Vagina (tissue), 2 donors: ENCODE measurements at places on chromosomes 13 and 19.

- no peak for DNase-seq
Measured at GRCh38 chr13:65932587-65933239, 1297.4 kb downstream of the PCDH9 start.

GRCh38 chr19:33403221-33403972 lies 29.9 kb downstream of the CEBPG start:
- no peak for DNase-seq

GRCh38 chr19:13255041-13255718 lies 105.0 kb downstream of the IER2 start:
- no peak for DNase-seq

GRCh38 chr19:49820125-49820524 lies 2.0 kb downstream of the MED25 start:
- DNase-seq = no peak

- no peak for DNase-seq
Measured at GRCh38 chr13:53343361-53343744, 314.7 kb downstream of the OLFM4 start.

GRCh38 chr13:107447591-107447990 lies 767.7 kb downstream of the LIG4 start:
- DNase-seq = no peak

- no peak for DNase-seq
Measured at GRCh38 chr13:74920361-74920760, 561.6 kb downstream of the TBC1D4 start.

- DNase-seq = no peak
Measured at GRCh38 chr19:22595918-22596341, 38.2 kb upstream of the ZNF492 start.

- DNase-seq = no peak
Measured at GRCh38 chr13:69935043-69935442, 172.6 kb upstream of the ATXN8OS start.

DNA sequence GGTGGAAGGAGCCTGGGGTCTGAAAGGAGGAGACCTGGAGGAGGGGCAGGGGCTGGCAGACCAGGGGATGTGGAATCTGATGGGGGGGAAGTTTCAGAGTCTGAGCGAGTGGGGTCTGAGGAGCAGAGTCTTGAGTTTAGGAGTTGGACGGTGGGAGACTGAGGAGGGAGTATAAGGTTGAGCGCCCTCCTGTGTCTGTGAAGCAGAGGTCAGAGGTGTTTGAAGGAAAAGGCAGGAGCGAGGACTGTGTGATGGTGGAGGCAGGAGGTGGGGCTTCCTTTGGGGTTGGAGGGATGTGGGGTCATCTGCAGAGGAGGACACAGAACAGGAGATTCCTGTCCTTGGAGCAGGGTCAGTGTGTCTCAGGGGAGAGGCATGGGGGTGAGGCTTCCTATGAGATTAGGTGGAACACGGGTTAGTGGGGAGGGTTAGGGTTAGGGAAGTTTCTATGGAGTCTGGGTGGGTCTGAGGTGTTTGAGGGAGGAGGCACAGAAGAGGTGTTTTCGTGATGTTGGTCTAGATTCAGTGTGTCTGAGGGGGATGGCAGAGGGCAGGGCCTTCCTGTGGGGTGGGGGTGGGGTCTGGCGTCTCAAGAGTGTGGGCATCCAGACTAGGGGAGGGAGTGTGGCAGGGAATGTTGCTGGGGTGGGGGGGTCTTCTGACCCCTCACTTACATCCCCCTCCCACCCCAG lies 8.3 kb downstream of the RYR1 start:
- no peak for DNase-seq

DNA sequence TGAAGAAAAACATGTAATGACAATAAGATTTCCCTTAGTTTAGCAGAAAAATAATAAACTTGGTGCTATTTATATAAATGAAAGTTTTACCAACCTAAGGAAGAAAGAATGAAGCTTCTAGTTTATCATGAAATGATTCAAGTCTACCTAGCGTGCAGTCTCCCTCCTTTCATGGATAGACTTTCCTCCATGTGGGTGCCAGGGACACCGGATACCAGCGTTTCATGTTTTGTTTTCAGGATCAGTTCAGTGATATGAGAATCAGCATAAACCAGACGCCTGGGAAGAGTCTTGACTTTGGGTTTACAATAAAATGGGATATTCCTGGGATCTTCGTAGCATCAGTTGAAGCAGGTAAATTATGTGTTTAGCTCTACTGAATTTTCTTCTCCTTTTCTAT lies 196.7 kb downstream of the LMO7 start:
- no peak for DNase-seq
